Suprapubic skin (tissue), 4 donors: ENCODE measurements at places on chromosomes 11 and 22.

GRCh38 chr11:129955282-129955681, 47.4 kb downstream of the PRDM10 start:
- DNase-seq = no peak

DNA sequence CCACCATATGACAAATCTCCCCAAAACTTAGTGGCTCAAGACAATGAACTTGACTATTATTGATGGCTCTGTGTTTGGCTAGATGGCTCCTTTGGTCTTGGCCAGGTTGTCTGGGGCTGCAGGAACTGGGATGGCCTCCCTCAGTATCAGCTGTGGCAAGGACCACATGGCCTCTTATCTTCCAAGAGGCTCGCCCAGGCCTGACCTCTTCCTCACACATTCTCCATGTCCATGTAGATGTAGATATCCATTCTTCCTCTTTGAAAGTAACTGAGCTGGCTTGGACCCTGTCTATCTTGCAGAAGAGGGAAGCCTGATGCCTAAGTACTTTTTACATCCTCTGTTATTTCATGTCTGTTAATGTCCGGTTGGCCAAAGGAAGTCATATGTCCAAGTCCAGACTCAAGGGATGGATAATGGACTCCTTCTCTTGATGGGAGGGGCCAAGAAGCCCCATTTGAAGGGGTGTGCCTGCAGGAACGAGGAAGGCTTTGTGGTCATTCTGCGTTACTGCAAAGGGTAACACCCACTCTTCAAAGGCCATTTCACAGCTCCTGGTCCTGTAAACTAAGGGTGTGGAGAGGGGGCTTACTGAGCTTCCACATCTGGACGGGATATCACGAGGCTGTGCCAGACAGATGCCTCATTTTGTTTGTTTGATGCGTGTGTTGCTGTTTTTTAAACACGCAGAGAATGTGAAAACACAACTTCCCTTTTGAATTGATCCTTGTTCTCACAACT, 87.1 kb downstream of the GRIK4 start:
- no peak for DNase-seq

DNA sequence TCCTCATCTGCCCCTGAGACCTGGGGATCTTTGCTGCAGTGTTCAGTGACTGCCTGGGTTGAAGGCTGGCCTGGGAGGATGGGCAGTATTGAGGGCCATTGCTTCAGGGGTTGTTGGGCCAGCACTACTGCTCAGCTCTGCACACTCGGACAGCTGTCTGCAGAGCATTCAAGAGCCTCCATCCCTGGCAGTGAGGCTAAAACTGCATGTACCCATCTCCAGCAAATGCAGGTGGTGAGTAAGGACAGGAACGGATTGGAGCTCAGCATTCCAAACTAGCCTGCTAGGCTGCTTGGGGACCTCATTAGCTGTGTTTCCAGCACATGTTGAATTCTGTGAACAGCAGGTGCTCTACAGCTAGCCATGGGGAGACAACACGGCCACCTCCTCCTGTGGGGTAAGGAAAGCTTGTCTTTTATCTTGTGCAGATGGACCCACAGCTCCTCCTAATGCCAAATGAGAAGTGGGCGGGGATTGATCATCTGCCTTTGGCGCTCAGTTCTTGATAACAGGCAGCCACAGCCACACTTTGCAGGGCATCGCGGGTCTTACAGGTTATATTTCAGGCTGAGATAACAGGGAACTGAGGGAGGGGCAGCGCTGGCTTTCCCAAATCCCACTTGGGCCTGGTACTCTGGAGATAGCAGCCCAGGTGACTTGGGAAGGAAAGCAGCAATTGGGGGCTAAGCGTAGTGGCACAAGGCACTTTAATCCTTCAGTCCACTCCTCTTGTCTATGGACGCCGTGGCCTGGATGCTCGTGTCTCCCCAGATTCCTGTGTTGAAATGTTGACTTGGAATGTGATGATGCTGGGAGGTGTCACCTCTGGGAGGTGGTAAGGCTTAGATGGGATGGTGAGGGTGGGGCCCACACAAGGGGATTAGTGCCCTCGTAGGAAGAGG, 254.5 kb upstream of the B3GAT1 start:
- DNase-seq = no peak

DNA sequence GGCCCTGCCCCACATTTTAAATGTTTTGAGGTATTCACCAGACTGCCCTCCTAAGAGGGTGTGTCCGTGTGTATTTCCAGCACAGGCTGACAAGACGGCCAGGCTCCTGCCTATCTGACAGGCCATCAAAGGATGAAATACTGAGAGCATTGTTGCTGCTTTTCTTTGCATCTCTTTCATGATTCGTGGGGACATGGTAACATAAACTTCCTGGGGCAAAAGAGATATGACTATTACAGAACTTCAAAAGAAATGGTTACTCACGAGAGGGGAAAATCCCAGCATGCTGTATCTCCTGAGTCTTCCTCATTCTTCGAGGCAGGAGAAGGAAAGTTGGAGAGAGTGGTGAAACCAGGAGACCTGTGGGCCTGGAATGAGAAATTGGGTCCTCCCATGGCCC, 10.3 kb upstream of the BIK start:
- no peak for DNase-seq

- no peak for DNase-seq
Observed at GRCh38 chr11:99432677-99433076, 411.9 kb downstream of the CNTN5 start.

DNA sequence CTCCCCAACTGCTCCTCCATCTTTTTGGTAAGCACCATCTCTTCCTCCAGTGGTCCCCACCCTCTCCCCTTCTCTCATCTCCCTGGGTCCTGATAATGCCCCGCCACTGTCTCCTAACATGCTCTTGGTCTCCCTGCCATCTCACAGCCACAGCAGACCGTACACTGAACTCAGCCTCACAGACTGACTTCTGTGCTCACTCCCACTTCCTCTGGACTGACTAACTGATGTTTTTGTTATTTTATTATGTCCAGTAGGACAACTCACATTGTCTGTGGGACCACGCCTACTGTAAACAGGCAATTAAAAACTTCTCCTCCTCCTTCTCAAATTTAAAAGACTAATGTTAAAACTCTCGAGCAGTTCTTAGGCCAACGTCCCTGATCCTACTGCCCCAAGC, 2.6 kb upstream of the GNAZ start:
- DNase-seq = no peak
